ENCODE measurements at places on chromosomes 16 and 17.

- DNase-seq = no peak
Measured at GRCh38 chr17:73459980-73460379, 148.2 kb upstream of the CDC42EP4 start.

GRCh38 chr16:9503251-9503984, 412.0 kb downstream of the HAPSTR1 start:
- no peak for DNase-seq

GRCh38 chr17:21194226-21194625, 19.7 kb downstream of the TMEM11 start:
- DNase-seq = no peak

DNA sequence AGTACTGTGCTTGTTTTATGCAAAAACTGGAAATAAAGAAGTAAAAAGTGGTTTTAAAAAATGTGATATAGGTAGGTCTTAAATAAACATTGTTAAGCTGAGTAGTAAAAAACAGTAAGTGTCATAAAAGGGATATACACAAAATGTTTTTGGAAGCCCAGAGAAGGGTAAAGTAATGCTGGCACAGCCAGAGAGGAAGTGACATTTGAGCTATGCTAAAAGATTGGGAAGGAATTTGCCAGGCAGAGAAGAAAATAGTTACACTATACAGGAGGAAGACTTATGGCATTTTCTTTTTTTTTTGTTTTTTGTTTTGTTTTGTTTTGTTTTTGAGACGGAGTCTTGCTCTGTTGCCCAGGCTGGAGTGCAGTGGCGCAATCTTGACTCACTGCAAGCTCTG, 40.8 kb upstream of the TAOK1 start:
- no peak for DNase-seq

DNA sequence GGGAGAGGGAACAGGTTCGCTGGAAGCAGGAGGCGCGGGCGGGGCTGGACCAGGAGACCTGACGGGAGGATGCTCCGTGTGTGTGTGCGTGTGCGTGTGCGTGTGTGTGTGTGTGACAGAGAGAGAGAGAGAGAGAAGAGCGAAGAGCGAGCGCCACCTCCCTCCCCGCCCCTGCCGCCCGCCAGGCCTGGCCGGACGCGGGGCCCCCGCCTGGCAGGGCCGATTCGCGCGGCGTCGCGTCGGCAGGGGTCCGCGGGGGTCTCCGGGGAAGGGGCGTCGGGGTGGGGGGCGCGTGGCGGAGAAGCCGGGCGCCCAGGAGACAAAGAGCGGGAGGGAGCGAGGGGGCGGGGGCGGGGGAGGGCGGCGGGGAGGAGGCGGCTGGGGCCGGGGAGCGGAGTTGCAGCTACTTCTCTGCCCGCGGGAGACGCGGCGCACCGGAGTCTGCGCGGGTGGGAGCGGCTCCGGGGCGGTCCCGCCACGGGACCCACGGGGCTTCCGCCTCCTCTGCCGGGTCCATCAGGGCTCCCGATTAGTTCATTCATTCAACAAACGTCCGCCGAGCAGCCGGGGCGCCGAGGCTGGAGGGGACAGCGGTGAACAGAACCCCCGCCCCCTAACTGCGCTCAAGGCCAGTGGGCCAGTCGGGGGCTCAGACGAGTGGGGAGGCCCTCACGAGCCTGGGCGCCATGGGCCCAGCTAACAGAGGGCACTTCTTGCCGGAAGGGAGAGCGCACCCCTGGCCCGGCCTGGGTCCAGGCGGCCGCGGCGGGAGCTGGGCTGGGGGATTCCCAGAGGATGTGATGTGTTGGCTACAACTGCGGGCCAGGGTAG, at the start of gene SAMD14:
Gene SAMD14, minus strand, starts transcription at position 433 of the 831 bp plus-strand sequence. CDS start 5,201 bp downstream, outside the sequence.
- DNase-seq = peak; percentile 45

- no peak for DNase-seq
Measured at GRCh38 chr17:4574448-4575045, 9.8 kb upstream of the SMTNL2 start.

GRCh38 chr16:73298562-73298961, 250.6 kb upstream of the ZFHX3 start:
- DNase-seq = no peak

GRCh38 chr16:46745617-46746016, 2.5 kb downstream of the MYLK3 start:
- DNase-seq = no peak

DNA sequence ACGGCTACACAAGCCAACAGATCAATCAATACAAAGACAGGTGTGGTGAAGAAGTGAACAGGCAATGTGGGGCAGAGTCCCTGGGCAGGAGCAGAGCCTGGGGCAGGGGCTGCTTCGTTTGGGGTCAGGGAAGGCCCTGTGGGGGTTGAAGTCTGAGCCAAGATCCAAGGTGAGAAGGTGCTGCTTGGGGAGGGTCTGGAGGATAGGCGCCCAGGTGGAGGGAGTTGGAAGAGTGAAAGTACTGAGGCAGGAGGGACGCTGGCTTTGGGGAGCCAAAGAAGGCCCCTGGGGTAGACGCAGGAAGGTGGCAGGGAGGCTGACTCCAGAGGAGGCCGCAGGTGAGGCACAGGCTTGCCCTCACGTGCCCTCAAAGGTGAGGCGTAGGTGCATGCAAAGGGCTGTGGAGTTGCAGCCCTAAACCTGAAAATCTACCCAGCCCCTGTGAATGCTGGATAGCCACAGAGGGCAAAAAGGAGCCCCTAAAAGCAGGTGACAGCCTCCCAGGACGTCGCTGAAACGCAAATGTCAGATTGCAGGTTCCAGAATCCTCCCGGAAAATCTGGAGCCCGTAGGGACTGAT, 33.3 kb downstream of the WFDC1 start:
- DNase-seq = no peak

DNA sequence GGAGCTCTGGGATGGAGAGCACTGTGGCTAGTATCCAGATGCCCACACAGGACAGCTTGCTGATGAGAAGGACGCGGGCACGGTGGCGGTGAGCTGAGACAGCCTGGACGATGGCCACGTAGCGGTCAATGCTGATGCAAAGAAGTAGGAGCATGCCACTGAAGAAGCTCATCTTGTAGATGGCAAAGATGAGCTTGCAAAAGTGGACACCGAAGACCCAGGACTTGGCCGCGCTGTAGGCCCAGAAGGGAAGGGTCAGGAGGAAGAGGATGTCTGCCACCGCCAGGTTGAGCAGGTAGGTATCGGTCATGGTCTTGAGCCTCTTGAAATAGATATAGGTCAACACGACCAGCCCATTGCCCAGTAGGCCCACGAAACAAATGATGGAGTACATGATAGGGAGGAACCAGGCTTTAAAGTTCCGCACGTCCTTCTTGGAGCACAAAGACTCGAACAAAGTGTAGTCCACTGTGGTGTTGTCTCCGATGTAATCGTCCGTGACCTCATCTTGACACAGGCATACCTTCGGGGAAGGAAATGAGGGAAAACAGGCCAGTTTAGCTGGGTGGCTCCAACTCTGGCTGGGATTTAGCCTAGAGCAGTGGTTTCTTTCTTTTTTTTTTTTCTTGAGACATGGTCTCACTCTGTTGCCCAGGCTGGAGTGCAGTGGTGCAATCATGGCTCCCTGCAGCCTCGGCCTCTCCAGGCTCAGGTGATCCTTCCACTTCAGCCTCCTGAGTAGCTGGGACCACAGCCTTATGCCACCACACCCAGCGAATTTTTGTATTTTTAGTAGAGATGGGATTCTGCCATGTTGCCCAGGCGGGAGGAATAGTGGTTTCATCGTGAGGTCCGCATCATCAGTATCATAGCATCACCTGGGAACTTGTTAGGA, 9.7 kb downstream of the CCR7 start:
- no peak for DNase-seq

DNA sequence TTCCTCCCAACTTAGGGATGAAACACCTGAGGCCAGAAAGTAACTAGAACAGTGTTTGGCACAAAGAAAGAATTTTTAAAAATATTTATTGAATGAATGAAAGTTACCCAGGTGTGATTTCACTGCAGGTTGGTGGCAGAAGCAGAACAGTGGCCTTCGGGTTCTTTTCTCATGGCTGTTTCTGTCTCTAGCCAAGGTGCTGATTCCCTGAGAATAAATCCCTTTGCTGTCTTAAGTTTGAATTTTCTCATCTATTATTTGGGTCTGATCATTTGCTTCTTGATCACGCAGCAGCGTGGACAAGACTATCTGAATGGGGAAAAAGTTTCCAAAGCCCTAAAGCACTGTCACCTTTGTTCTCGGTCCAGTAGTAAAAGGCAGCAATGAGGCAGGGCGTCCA, 73.1 kb upstream of the KIFC3 start:
- DNase-seq = no peak

- no peak for DNase-seq
Measured at GRCh38 chr16:987906-988305, 6.3 kb downstream of the SOX8 start.

DNA sequence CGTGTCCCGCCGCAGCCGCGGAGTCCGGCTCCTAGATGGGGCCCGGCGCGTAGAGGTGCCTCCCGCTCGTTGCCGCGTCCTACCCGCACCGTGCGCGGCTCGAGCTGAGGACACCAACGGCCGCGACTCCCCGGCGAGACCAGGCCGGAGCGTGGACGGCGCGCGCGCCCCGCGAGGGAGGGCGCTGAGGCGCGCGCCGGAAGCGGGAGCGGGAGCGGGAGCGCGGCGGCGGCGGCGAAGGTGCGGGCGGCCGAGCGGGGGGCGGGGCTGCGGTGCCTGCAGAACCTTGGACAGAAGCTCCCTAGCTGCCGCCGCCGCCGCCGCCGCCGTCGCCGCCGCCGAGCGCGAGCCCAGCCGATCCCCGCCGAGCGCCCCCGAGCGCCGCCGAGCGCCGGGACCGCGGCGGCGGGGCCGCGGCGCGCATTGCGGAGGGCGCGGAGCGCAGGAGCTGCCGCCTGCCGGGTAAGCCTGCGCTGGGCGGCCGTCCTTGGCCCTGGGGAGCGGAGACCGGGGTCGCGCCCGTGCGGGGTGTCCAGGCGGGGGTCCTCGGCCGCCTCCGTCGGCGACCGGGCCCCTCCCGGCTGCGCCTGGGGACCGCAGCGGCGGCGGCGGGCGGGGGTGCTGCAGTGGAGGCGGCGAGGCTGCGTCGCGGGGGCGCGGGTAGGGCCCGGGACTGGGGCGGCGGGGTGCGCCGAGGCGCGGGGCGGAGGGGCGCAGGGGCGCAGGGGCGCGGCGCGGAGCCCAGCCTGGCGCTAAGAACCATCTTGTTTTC, at the start of gene CDK5R1:
Gene CDK5R1, plus strand, starts transcription at position 293 of the 772 bp plus-strand sequence. CDS start 628 bp downstream, outside the sequence.
- DNase-seq = peak; percentile 59

DNA sequence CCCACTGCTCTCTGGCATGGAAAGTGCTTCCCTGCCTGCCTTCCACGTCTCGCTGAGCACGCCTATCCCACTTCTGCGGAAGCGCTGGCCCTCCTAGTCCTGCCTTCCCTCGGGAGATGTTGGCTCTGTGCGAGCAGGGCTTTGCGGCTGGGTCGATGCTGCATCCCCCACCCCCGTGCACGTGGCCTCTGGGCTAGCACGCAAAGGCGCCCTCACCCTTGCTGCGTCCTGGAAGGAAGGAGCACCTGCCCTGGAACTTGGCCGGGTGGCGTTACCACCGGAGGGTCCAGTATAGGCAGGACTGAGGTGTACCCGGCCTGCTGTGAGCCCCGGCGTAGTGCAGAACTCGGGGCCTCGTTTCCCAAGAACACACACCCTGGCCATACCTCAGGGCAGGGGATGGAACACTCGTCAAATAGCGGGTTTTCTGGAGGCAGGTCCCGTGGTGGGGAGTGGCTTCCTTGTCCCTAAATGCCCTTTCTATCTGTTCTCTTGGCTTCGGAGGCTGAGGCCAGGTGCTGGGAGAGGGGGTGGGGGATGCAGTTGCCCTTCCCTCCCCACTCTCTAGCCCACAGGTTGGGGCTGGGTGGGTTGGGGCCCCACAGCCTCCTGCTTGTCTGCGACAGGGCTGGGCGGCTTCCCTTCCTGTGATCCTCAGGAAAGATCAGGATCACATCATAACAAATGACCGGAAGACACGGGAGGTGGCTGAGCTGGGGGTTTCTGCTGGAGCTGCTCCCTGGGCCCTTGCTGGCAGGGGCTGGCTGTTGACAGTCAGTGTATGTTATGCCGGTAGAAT, 17.4 kb downstream of the BAIAP2 start:
- DNase-seq = no peak

DNA sequence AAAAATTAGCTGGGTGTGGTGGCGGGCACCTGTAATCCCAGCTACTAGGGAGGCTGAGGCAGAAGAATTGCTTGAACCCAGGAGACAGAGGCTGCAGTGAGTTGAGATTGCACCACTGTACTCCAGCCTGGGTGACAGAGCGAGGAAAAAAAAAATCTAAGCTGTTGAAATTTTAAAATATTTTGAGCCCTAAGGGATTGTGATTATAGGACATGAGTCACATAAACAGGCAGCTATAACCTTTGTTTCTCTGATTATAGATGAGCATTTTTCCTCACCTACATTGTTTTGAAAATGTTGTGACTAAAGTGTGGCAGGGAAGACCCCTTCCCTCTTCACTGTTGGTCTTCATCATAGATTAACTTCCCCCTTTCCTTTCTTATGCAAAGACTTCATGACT, 135.5 kb downstream of the MGAT5B start:
- no peak for DNase-seq

GRCh38 chr17:50331085-50331791, 14.7 kb upstream of the XYLT2 start:
- DNase-seq = no peak

GRCh38 chr16:49964973-49965372, 60.1 kb upstream of the CNEP1R1 start:
- DNase-seq = no peak

- no peak for DNase-seq
Measured at GRCh38 chr17:12911239-12911638, 106.6 kb downstream of the ELAC2 start.

- no peak for DNase-seq
Measured at GRCh38 chr17:38582069-38582468, 23.7 kb downstream of the SRCIN1 start.

GRCh38 chr17:59760160-59760559, 52.7 kb downstream of the VMP1 start:
- no peak for DNase-seq

- DNase-seq = no peak
Measured at GRCh38 chr17:79977708-79978547, 57.7 kb downstream of the TBC1D16 start.

- DNase-seq = no peak
Measured at GRCh38 chr17:75895370-75896155, 1.2 kb downstream of the TRIM65 start.

- DNase-seq = no peak
Measured at GRCh38 chr17:4879601-4880000, 19.7 kb upstream of the C17orf107 start.

DNA sequence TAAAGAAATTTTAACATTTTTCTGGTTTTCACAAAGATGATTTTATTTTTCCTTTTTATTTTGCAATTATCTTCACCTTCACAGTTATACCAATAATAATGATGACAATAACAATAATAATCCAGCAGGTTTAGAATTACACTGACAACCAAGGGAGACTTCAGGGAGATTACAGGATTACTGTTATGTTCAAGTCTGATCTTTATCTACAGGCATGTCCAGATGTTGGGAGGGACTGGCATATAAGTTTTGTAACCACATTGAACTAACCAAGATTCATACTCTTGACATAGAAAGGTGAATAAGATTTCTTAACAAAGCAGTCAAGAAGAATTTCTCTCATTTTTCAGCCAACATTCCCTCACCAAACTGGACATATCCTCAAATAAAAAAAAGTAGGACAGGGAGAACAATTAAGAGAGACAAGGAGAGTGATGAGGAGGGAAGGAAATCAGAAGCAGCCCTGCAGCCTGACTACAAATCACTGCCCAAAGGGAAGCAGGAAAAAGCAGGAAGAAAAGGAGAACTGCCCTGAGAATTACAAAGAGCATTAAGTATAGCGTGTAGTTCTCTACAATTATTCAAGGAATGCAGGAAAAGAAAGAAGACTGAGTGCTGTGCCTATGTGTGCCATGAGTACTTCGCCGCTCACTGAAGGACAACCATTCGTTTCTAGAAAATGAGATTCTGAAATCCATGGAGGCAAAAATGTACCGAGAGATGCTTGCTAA, 155.7 kb upstream of the C17orf78 start:
- DNase-seq = no peak

- no peak for DNase-seq
Measured at GRCh38 chr17:73293480-73293911, 18.3 kb downstream of the CDC42EP4 start.
